NCI-H1436 (cell line): ENCODE measurements at places on chromosomes 7 and 10.

DNA sequence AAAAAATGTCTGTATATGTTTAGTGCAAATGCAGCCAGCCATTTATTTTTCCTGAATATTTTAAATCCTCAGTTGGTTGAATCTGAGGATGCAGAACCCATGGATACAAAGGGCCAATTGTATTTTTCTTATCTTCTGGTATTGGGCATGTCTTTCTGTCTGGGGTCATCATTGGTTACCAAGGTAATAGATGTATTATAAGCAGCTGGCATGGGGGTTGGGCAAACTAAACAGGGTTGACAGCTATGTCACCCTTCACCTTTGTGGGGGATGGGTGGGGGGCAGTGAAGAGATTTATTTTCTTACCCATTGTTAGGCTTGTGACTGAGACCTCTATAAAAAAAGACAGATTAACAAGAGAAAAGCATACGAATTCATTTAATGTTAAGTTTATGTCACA, 38.8 kb downstream of the CDHR3 start:
- DNase-seq = no peak

GRCh38 chr7:158312789-158313188, 274.8 kb downstream of the PTPRN2 start:
- DNase-seq = no peak

DNA sequence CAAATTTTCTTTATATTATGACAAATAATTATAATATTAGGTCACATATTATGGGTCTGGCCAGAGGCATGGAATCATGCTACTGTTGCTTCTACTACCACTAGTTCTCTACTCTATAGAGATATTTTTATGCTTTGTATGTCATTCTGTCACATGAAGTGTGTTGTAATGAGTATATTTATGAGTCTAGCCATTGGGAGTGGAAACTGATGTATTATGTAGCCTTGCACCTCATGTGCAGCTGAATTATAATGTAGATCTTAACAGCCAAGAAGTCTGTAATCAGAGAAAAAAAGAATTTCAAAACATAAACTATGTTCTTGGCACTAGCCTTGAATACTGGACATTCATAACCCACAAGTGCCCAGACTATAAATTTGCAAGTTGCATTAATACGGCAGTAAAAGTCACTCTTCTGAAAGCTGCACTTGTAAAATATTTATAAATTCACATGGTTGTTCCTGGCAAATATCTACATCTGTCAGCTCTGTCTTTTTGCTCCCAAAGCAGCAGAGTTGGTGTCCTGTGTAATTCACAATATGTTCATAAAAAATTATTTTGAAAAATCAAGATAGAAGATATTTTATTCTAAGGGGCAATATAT, 48.6 kb upstream of the SKAP2 start:
- no peak for DNase-seq

DNA sequence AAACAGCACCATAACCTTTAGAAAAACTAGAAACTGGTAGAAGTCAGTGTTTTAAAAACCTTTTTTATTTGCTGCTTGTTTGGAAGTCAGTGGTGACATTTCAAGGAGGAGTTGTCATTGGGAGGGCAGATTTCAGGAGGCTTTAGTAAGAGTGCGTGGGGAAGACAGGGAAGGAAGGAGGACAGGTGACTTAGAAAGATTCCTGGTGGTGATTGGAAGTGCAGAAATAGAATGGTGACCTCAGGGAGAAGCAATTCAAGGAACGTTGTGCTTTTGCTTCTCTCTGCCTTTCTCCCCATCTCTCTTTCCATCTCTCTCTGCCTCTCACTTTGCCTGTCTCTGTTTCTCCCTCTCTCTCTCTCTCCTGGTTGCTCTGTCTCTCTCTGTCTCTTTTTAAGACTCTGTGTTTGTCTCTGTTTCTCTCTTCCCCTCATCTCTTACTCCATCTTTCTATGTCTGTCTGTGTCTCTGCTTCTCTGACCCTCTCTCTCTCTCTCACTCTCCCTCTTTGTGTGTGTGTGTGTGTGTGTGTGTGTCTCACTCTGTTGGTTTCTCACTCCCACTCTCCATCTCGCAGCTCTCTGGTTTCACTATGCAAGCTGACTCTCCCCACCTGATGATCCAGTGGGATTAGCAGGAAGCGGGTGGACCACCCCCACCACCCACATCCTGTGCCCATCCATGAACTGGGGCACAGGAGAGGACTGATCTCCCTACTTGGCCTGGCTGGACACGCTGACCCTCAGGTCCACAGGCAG, 10.9 kb upstream of the PFKP start:
- DNase-seq = no peak

DNA sequence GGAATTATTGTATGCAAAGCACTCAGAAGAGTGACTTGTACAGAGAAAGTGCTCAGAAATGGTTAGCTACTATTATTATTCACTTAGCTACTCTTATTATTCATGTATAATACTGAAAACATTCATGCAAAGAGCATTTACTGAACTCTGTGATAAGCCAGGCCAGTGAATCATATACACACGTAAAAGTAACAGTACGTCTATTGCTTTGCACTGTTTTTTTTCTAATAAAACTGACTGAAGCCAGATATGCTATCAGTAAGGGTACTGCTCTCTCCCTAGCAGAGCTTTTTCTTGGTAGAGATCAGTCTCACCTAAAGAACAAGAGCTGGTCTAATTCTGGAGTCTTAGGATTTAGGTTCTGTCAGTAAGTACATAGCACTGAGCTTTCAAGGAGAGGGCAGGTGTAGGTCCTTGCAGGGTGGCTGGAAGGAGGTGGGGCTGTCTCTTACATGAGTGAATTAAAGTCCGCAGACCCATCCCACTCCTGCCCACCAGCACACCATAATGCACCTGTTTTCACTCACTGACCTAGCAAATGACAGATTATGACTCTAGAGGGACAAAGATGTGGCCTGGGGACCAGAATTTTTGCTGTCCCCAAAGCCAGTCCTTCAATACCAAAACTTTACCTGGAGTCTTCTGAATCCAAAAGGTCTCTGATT, 145.9 kb downstream of the ARID5B start:
- DNase-seq = no peak

GRCh38 chr10:103839519-103839871, 15.9 kb downstream of the SH3PXD2A start:
- DNase-seq = no peak

DNA sequence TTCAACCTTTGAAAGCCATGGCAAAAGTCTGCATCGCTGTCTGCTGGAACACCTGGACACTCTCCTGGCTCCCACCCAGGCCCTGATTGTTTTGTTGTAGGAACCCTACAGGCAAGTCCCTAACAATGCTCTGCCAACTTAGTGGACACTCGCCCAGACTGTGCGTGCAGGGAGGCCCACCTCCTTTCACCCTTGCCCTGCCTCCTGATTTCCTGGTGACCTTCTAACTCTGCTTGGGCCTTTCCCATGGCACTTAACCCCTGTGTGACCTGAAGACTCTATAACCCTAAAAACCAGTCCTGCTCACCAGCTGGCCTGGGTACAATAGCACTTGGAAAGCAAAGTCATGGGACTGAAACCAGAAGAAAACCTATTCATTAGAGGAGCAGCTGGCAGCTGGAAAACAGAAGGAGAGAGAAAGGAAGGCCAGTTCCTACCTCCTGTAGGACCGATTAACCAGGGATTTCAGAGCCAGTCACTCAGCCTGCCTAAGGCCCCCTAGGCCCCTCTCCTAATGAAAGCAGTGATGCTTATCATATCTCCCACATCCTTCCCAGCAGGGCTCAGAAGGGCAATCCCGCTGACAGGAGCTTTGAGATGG, 82.7 kb upstream of the KMT2E start:
- no peak for DNase-seq

DNA sequence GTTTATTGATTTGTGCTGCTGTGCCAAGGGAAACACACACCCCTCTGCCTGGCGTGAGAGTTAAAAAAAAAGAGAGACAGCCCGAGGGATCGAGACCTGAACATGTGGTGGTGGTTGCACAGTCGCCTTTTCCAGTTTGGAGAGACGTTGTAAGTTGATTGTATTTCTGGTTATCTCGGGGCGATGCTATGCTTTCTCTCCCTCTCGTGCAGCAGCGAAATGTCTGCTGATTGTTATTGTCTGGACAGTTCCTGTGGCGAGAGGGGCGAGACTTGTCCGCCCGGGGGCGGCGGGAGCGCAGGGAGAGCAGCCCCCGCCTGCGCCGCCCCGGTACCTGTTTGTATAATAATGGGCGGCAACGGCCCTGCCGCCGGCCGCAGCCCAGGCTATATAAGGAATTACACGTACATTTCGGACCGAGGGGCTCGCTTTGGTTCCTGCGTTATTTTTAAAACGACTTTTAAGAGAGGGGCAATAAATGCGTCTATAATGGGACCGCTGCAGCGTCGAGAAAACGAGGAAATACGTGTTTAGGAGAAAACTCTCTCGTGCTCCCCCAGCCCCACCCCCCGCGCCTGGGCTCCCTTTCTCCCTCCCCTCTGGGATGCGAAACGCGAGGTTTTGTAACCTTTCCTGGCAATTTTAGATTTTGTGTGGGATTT, 1.7 kb downstream of the ZEB1 start:
- DNase-seq = no peak

GRCh38 chr7:132782777-132783640, 206.7 kb upstream of the PLXNA4 start:
- no peak for DNase-seq

GRCh38 chr10:31136930-31137885, 105.5 kb upstream of the ZNF438 start:
- no peak for DNase-seq

- DNase-seq = no peak
Measured at GRCh38 chr10:17790651-17791050, 18.5 kb upstream of the MRC1 start.

DNA sequence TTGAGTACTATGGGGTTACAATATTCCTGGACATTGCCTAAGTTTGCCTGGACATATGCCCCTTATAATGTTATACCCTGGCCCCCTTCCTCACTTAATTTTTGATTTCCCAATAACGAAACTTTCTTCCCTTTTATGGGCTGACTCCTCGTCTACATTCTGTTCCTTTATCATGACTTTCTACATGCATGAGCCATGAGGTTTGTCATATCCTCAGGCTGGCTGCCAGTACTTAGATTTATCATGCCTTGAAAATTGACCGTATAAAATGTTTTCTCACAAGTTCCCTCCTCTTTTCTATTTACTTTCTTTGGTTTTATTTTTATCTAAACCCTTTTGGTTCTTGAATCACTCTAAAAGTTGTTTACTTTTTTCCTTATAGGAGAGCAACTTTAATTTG, 4.7 kb downstream of the DNAH11 start:
- DNase-seq = no peak

GRCh38 chr7:12130609-12131008, 80.5 kb upstream of the TMEM106B start:
- no peak for DNase-seq

GRCh38 chr10:77680065-77680464, 42.5 kb upstream of the KCNMA1 start:
- DNase-seq = no peak

DNA sequence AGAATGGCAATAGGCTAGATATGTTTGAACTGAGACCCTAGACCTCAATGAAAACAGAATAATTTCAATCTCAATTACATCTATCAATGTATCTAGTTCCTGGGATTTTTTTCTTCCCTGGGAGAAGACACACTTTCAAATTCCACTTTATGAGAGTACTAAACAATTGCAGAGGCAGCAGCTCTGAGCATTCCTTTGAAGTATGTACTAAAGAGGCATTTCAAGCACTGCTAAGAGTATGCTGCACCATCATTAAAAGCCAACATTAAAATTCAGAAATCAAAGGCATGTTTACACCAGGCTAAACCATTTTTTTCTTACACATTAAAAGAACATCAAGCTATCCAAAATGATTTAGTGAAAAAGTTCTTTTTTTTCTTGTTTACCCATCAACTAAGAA, 297.9 kb upstream of the CACNA2D1 start:
- DNase-seq = no peak

DNA sequence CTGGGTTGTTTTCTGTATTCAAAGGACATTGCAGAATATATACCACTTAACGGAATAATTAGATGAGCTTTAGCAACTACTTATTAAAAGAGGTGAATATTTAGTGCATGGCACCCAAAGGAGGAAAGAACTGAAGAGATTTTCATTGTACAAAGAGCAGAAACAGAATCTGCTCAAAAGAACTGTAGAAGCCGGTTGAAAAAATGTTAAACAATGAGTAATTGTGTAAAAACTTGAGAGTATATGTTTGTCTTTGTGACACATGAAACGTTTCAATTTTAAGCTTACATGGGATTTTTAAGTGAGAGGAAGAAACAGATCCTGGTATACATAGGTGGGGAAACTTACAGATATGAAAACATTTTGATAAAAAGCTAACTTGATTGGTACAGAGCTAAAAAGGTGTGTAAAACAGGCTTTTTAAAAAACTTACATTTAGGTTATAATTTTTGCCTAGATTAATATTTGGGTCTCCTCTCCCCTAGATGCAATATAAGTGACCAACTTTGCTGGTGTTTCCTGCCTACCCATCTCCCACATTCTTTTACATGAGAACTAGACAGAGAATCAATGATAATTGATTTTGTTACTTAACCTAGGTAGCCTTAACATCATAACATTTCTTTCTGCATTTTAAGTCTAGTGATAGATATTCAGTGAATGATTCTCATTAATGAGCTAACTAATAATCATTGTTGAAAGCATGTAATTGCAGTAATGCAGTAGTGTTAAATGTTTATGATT, 6.8 kb downstream of the ARL5B start:
- no peak for DNase-seq

DNA sequence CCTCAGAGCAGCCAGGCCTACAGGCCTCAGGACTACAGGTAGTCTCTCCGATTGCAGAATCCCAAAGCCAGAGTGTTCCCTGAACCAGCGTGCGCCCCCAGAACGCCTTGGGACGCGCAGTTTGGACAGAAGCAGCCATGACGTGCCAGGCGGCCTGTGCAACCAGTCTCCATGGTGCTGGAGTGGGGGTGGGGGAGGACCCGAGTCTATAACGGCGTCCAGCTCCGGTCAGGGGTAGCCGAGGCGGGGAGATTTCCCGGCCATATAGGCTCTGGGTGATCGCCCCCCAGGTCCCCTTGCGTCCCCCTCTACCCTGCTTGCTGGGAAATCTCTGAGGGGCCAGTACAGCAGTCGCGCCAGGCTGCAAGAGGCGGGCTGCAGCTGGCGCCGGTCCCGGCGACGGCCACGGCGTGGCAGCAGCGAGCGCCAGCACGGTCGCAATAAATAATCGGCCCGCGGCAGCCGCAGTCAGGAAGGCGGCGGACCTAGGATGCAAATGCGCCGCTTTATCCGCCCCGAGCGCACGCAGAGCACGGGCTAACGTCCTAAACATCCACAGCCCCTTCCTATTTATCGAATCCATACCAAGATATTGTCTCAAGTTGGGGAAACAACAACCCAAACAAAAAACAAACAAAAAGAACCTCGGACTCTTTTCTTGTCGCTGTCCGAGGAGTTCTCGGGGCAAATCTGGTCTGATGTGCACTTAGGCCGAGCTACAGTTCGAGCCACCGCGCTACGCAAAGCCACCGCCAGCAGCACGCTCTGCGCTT, 1.6 kb downstream of the HOXA3 start:
- peak; percentile 68 for DNase-seq
